Cardiac muscle cell (in vitro differentiated cells and primary cell): ENCODE measurements at places on chromosomes 4 and X. TPM values are rescaled to one million over a fixed set of nuclear protein-coding genes. Genes with fewer than 3 reads are reported as not detected.

Gene PHOX2B
- not detected in 2 replicates for total RNA-seq

Gene APOOL
- 5.8 and 7.9 TPM in 2 replicates for total RNA-seq

Gene CXCL1
- total RNA-seq, result not detected in 2 replicates

Gene TLR3
- 0.21 TPM in 1 of 2 replicates, not detected in the other for total RNA-seq

Gene MAGEA6
- total RNA-seq, result not detected in 2 replicates

Gene PACRGL
- total RNA-seq, result 30.3 and 38.5 TPM in 2 replicates

Gene PHEX
- 0.21 and 0.42 TPM in 2 replicates for total RNA-seq

Gene CBR4
- total RNA-seq, result 21.8 and 22.4 TPM in 2 replicates

Gene GABRG1
- total RNA-seq, result not detected in 2 replicates
